ENCODE measurements at places on chromosomes 4 and X.

DNA sequence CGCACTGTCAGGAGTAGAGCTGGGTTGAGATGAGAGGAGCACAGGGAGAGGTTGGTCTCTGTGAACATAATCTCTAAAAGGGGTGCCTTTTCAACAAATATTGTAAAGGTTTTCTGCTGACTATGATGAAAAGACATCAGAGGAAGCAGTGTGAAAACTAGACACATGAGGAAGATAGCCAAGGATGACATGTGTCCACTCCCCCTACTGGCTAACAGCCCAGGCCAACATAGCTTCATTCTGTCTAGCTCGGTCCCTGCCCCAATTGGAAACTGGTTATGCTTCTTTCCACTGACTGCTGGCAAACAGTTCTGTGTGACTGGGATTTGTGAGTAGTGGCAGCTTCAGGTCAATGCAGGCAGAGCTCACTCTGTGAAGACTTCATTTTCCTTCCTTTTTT, 115.4 kb upstream of the ESX1 start:
- DNase-seq = no peak

DNA sequence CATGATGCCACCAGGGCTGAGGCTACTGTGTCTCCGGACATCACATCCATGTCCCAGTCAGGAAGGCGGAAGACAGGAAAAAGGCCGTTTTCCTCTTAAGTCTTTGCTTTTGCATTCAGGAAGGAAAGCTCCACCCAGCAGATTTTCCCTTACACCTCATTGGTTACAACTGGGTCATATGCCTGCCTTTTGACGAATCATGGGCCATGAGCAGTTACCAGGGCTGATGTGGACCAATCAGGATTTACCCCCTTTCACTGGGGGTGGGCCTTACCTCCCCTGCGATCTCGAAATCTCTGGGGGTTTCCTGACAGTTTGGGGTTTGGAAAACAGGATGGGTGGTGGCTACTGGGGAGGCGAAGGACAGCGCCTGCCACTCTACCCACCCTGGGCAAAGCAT, 52.5 kb upstream of the GRPEL1 start:
- DNase-seq = peak; percentile 52

DNA sequence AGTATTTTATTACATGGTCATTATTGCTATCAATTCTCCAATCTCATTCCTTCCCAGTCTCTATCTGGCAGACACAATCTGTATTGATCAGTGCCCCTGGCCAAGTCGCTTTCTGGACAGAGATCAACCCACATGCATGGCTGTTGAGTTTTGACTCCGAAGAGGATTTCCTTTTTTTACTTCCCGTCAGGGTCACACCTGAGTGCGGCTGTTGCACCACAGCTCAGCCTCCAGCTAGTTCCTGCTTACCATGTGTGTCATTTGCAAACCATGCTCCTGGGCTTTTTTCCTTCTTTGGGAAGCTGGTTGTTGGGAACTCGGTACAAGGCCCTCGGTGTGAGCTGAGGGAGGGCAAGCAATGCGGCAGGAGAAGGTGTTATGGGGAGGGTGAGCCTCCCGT, 11.7 kb downstream of the MAGED2 start:
- no peak for DNase-seq

GRCh38 chr4:108360754-108361445, 192.2 kb upstream of the LEF1 start:
- DNase-seq = peak; percentile 39

DNA sequence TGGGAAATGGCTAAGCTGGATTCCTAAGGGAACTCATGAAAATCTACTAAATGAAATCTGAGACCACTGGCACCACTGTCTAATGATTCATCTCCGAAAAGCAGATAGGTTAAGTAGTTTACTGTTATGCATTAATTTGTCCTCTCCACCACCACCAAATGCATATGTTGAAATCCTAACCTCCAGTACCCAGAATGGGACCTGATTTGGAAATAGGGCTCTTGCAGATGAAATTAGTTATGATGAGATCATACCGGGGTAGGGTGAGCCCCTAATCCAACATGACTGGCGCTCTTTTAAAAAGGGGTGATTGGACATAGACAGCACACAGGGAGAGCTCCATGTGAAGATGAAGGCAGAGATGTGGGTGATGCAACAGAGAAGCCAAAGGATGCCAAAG, 124.9 kb upstream of the GUCY1A1 start:
- DNase-seq = no peak

GRCh38 chr4:60948008-60948407, 252.1 kb upstream of the ADGRL3 start:
- DNase-seq = peak; percentile 11

DNA sequence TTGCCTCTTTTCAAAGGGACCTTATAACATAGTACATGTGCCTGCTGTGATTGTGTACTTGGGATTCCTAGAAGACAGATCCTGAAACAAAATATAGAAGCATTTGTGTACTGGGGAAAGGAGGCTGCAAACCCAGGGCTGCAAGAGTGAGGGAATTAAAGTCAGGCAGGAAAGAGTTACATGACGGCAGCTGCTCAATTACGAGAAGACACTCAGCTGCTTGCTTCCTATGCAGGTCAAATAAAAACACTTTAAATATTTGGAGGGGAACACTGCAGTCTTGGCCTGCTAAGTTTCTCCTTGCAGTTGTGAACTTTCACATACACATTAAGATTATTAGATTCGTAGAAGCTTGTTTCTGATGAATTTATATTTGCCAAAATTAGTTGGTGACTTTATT, 191.9 kb upstream of the CXCL13 start:
- DNase-seq = no peak

DNA sequence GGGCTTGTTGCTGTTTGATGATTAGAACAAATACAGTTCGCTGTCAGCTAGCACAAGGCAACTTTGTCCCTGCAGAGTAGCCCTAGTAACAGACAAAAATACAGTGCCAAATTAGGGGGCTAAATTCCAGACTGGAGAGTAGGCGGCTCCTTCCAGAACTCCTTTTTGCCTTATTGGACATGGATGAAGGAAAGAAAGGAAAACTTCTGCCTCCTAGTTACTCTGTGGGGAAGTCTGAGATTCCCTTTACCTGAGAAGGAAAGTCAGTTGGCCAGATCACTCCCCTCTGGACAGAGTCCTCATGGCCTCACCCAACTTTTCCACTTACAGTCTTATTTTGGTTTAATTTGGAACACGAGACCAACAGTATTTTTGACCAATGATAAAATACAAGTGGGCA, 140.5 kb upstream of the ADAMTS3 start:
- DNase-seq = no peak

GRCh38 chr4:77877771-77878565, 15.3 kb downstream of the MRPL1 start:
- no peak for DNase-seq

- no peak for DNase-seq
Observed at GRCh38 chr4:1172971-1173757, 781 bp upstream of the SPON2 start.

GRCh38 chrX:46754586-46755061, 4.3 kb downstream of the SLC9A7 start:
- DNase-seq = no peak

Measured in A172 (cell line).